Mucosa of descending colon (tissue), 3 donors: ENCODE measurements at places on chromosomes 6 and 20.

DNA sequence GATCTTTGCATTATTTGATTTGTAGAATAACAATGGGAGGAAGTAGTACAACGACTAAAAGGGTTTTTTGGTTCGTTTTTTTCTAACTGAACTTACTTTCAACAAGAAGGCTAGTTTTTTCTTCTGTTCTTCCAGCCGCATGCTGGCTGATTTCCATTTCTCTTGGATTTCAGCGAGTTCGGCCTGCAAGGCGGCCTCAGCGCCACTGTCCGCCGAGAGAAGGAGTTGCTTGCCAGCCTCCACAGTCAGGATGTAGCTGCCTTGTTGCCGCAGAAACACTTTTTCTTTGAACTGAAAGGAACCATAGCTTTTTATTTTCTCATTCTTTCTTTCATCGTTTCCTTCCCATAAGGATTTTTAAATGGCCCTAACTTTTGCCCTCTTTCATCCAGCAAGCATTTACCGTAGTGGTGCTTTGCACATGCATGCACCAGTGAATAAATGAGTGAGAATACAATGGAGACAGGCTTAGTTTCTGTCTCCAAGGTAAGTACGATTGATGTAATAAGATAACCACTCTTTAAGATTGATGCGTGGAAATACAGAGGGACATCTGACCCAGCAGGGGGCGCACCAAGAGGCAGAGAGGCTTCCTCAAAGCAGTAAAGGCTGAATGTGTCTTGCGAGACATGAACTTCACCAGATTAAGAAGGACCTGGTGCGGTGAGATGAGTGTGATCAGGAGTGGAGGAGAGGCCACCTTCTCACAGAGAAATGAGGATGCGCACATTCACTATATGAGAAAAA is 398.8 kb downstream of the ESR1 start:
- peak; percentile 66 for DNase-seq

GRCh38 chr6:12923644-12924235 is 207.2 kb downstream of the PHACTR1 start:
- DNase-seq, result no peak

DNA sequence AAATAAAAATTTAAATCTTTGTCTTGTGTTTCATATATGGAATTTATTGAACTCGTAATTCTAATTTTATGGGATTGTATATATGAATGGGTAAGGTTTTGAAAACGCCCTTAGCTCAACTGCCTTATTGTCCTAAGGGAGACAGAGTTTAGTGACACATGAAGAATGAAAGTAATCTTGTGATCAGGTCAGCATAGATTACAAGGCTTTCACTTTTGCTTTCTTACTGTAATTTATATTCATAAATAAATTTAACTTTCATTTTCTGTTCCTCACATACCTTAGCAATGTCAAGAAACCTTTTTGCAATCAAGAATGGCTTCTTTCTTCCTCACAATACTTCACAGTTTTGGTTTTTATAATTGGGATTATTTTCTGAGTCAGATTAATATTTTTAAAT is 14.4 kb downstream of the KPNA5 start:
- no peak for DNase-seq

- DNase-seq, result no peak
Measured at GRCh38 chr20:41774291-41774690, 156.1 kb upstream of the CHD6 start.

DNA sequence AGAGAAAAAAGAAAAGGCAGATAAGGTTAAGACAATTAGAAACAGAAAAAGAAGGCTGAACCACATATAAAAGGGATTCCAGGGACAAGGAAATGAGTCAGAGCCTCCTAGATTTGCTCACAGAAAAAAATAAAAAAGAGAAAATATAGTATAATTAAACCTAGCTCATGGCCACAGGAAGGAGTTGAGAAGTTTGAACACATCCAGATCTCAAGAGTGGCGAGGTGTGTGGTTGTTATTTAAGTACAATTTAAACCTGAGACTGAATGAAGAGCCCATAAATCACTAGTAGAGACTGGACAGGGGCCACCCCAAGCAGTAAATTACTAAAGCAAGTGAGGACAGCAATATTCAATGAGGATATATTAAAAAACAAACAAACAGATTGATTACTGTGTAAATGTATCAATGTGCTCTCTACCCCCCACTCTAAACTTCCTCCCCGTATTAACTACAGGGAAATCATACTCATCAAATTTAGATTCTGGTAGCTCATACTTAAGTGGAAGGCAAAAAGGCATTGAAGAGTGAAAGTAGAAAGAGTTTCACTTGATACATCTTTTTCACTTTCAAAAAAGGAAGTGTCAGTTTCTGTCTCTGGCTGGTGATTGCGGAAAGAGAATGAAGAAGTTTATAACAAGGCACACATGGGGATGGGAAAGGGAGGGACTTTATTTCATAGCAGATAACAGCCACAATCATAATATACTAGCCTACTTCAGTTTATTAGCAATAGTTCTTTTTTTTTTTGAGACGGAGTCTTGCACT is 49.3 kb upstream of the SCAF8 start:
- DNase-seq, result no peak

DNA sequence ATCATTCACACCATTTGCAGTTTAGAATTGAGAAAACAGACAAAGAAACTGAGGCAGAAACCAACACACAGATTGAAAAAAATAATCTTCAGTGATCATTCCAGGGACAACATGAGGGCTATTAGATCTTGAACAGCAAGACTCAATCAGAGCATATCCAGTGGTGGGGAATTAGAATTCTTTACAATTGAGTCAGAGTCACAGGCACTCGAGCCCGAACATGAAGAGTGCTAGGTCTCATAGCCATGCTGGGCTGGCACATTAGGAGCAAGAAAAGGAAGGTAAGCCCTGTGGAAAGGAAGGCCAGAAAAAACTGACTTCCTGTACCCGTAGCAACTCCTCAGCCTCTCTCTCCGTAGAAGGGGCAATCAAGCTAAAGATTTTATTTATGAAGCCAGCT is 419.9 kb downstream of the HAO1 start:
- DNase-seq, result no peak

DNA sequence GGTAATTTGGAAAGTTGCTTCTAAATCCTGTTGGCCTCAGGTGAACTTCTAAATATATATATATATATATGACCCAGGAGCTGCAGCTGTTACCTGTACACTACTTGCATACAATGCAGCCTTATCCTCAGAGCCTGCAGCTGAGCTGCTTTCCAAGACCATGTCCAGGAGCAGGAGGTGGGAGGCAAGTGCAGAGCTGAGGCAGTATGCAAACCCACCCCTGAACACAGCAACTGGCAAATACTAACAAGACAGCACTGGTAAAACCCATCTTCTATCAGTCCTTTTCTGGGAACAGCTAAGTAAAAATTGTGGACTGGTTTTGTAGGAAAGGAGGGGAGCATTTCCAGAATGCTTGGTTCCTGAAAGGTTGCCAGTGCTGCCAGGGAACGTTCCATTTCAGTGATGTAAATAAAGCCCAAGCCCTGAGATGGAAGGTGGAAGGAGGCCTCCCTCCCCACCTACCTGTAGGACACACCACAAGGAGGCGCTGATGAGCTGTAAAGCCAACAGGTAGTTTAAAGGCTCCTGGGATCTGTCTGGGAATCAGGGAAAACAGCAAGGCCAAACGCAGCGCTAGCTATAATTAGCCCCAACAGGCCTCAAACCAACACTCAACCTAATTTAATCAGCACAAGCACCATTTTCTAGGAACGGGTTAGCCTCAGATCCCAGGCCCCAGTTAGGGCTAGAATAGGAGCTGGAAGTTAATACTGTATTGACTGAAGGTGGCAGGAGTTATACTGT is 93.8 kb upstream of the MAP7 start:
- peak; percentile 89 for DNase-seq

GRCh38 chr6:49805246-49805645 is 18.2 kb upstream of the PGK2 start:
- DNase-seq, result no peak

DNA sequence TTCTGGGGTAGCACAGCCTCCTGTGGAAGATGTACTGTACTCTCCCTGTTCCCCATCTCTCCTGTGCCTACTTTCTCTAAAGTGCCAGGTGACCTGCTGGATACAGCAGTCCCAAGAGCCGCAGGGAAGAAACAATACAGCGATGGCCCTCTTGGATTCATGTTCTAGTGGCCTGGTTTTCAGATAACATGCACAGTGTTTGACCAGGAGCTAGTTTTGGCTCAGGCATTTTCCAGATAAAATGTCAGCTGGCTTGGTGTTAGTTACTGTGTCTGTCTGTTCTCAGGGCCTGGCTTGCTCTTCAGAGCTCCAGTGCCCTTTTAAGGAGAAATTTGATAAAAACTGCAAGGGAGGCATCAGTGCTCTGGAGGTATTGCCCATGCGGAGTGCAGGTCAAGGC is 41.3 kb downstream of the GABRR2 start:
- no peak for DNase-seq

DNA sequence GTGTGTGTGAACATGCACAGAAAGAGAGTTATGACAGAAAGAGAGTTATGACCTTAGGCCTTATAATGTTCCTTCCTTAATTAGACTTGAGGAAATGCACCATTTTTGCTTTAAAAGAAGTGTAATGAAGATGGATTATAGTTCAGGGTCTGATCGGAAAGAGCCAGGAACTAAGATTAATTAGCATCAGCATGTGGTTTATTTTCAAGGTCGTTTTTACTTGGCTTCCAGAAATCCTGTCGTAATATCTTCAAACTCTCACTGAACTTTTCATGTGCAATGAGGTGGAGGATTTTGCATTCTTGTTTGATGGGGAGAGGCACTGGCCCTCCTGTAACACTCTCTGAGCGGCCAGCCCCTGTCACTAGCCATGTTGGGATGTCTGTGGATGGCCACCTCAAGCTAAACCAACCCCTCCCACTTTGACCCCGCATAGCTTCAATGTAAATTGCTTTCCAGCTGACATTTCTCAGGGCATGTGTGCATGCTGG is 116.8 kb downstream of the CDC5L start:
- no peak for DNase-seq

- DNase-seq, result no peak
Measured at GRCh38 chr20:62702895-62703852, 5.5 kb upstream of the NTSR1 start.

GRCh38 chr6:141252828-141253608 is 879.7 kb upstream of the GJE1 start:
- no peak for DNase-seq

GRCh38 chr6:36333171-36333895 is 3.4 kb downstream of the BNIP5 start:
- DNase-seq, result no peak

GRCh38 chr20:1801929-1802306 is 93.3 kb upstream of the SIRPA start:
- no peak for DNase-seq

- no peak for DNase-seq
Measured at GRCh38 chr6:107491760-107492660, 2.1 kb downstream of the SOBP start.

GRCh38 chr6:162856885-162857284 is 129.1 kb downstream of the PACRG start:
- DNase-seq, result no peak

DNA sequence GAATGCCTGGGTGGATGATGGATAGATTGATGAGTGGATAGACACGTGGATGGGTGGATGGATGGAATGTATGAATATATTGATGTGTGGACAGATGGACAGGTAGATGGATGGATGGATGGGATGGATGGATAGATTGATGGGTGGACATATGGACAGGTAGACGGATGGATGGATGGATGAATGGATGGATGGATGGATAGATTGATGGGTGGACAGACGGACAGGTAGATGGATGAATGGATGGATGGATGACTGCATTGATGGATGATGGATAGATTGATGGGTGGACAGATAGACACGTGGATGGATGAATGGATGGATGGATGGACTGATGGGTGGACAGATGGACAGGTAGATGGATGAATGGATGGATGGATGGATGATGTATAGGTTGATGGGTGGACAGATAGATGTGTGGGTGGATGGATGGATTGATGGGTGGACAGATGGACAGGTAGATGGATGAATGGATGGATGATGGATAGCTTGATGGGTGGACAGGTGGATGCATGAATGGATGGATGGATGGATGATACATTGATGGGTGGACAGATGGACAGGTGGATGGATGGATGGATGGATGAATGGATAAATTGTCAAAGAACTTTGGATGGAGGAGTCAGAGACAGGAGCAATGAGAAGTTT is 171.4 kb upstream of the AFDN start:
- DNase-seq, result no peak

DNA sequence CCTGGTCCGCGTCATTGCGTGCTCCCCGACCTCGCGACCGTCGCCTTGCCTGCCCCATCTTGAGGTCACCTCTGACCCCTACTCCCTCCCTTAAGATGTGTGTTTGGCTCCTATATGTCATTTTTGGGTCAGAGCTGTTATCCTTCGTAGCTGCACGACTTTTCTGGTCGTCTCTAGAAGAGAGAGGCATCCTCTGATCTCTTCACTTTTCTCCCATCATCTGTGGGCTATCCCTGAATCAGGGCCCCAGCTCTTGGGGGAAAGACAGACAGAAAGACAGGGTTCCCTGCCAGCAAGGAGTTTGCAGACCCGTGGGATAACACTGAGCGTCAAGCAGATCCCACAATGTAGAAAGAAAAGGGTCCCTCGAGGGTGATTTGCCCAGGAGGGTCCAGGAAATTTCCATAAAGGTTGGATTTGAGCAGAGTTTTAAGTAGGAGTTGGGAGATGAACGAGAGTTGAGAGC is 555 bp downstream of the FAM120B start:
- no peak for DNase-seq

- no peak for DNase-seq
Measured at GRCh38 chr6:79787626-79788025, 156.5 kb downstream of the SH3BGRL2 start.

GRCh38 chr6:36389353-36389752 is 1.9 kb upstream of the ETV7 start:
- no peak for DNase-seq

DNA sequence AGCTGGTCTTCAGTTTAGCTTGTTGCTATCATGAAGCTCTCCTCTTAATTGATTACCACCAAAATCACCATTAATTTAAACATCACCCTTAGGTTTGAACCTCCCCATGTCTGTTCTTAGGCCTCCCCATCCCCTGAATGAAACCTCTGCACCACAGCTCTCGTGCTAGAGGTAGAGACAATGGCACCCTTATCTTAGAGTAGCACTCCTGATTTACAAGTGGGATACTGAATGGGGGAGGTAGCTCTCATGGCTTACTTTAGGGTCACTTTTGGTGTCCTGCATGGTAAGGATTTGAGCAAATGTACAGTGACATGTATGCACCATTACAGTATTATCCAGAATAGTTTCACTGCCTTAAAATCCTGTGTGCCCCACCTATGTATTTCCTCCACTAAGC is 115.6 kb upstream of the ADTRP start:
- DNase-seq, result no peak

DNA sequence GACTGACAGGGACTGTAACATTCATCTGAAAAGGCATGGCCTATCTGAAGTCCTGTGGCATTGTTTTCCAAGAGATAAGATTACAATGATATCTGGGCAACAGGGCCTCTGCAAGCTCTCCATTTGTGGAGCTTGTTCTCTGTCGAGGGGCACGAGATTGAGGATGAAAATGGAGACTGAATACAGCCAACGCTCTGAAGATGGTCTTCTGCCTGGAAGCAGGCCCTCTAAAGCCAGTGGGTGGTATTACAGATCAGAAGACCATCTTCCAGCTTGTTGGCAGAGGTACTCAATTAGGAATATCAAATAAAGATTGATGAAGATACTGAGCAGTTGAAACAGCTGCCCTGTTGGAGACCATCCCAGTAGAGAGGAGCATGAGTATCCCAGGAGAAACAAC is 288.2 kb downstream of the CENPW start:
- DNase-seq, result no peak
